Mammary epithelial cell (primary cell): ENCODE measurements at places on chromosomes 5 and 9. TPM values are rescaled to one million over a fixed set of nuclear protein-coding genes. Genes with fewer than 3 reads are reported as not detected.

DNA sequence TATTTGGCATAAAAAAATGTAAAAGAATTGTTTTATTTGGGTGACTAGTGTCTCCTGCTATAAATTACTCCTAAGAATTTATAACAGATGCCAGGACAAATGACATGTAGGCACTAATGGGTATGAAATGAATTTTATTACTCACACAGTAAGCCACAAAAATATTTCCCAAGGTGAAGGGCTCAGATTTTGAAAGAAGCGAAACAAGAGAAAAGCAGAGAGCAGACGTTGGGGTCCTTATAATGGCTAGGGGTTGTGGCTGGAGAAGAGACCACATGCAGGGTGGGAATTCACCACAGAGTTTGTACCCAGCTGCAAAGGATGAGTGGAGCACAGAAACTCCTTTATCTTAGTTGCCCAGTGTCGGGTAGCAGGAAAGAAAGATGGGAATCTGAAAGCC is 45.0 kb upstream of the PRR16 start:
- no peak for DNase-seq

DNA sequence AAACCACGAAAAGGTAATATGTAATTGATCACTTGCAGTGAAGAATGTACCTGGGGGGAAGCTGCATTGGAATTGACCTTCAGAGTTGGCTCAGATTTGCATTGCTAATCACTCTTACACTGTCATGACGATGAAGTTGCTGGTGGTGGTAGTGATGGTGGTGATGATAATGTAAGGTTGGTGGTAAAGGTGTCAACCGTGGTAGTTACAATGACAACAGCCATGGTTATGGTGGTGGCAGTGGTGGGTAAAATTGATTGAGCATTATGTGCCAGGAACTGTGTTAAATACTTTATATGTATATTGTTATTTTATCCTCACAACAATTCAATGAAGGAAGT is 282.4 kb downstream of the NR3C1 start:
- DNase-seq = no peak

- no peak for DNase-seq
These were observed 242.3 kb upstream of the BRINP1 start for GRCh38 chr9:119611565-119611964.

DNA sequence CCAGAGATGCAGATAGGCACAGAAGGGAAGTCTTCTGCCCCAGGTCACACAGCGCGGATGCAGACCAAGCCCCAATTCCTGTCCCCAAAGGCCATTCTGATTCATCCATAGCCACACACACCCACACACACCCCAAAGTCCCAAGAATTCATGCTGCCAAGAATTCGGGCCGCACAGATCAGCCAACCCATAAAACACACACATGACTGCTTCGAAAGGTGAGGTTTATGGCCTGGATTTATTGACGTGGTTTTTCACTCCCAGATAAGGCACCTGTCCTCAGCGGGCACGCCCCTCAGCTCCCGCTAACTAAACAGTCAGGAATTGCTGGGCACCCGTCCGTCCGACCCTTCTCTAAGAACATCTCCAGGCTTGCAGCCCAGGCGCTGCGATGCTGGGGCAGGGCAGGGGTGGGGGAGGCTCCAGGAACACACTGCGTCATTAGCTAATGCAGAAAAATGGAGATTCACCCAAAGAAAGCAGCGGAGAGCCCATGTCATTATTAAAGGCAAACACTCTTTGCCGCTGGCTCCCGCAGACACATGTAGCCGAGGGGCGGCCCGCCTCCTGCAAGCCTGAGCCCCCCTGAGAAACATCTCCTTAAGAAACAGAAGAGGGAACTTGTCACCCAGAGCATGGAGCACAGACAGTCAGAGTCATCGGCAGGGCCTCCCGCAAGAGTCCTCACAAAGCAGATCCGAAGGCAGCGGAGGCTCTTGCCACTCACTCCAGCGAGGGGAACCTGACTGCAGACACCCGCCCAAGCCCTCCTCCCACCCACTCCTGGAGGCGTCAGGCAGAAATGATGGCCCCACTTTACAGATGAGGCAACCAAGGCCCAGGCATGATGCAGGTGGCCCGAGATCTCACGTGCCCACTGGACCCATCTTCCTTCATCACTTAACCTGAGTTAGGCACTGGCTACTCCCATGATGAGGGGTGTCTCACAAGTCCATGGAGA is 19.9 kb downstream of the VAV2 start:
- DNase-seq = no peak

- DNase-seq = no peak
These were observed 11.5 kb upstream of the STK32A start for GRCh38 chr5:147223343-147223742.

GRCh38 chr5:161535762-161536161 is 10.8 kb downstream of the GABRB2 start:
- no peak for DNase-seq

DNA sequence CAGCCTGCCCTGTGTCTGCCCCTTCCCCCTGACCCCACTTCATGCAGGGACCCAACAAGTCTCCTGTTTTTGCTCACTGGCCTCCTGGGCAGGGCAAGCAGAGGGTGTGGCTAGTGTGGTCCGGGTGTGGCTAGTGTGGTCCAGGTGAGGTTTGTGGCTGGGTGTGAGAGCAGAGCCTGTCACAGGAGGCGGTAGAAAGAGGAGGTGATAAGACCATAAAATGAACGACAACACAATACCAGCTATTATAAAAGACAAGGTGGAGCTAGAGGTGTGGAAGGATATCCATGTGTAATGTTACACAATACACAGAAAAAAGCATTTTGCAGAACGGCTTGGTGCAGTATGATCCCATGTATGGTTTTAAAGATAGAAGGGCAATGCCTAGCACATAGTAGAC is 23.3 kb downstream of the SPRY4 start:
- DNase-seq = no peak

DNA sequence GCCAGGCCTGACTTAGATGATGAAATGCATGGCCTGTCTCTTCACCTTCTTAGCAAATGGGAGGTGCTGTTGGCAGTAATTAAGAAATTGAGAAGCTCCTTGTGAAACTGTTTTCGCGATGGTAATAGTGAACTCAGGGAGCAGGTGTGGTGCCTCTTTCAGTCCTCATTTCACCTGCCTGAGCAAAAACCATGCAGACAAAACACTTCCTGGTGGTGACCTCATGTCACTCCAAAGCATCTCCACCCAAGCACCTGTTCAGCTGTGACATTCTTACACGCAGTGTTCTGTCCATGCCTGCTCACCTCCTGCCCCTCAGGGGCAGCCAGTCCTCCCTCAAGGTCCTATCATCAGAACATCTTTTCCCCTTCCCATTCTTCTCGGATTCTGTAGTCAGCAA is 146.5 kb downstream of the CD180 start:
- no peak for DNase-seq

DNA sequence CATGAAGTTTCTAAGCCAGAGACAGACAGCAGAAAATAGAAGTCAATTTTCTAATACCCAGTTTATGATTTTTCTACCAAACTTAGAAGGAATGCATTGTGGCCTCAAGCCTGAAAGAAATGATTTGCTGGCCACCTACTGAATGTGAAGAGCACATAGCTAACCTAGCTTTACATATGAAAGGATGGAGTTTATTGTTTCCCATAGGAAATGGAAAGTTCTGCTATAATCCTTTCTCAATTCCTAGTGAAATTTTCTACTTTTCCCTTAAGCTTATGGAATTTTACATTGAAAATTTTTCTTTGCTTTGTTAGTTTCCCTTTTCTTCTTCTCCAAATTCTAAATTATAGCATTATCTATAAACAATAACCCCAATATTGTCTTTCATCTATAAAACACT is 110.1 kb downstream of the TMEM167A start:
- no peak for DNase-seq

DNA sequence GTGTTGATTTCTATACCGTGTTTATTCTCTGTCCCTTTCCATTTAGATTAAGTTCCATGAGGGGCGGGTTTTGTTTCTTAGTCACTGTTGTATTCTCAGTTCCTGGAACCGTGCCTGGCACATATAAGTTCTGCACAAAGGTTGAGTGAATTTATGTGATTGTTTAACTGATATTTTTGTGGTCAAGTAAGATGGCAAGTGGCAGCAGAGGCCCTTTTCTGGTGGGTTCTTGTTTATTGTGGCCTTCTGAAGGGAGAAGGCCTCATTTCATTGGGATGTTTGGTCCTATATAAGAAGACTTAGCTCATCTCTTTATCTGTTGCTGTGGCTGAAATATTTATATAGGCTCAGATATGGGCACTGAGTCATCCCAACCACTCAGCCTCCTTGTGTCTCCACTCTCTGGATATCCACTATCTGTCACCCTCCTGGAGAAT is 262.5 kb downstream of the PSAT1 start:
- DNase-seq = no peak

DNA sequence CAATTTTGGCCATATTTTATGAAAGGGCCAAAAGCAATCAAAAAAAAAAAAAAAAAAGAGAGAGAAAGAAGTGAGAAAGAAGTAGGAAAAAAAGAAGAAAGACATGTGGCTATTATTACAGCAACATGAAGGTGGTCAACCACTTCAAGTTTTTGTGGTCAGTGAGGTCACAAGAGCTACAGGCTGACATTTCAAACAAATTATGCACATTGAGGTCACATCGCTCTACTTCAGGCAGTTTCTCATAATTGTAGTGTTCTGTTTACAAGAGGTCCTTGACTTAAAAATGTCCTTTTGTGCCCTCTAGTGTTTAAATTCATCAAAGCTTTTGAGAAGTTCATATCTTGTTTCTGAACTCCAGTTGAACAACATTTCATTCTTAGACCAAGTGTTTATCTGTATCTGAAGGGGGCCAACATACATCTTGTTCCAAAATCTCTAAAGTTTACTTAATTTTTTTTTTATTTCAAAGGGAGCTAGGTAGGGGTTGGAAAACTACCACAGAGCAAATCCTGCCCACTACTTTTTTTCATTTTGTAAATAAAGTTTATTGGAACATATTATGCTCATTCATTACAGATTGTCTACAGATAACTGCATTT is 513.1 kb downstream of the PDE4D start:
- DNase-seq = peak; percentile 71

GRCh38 chr5:177984584-177985206 is 11.3 kb downstream of the PROP1 start:
- no peak for DNase-seq

- DNase-seq = no peak
These were observed 1.7 kb downstream of the EPB41L4B start for GRCh38 chr9:109319017-109319625.

DNA sequence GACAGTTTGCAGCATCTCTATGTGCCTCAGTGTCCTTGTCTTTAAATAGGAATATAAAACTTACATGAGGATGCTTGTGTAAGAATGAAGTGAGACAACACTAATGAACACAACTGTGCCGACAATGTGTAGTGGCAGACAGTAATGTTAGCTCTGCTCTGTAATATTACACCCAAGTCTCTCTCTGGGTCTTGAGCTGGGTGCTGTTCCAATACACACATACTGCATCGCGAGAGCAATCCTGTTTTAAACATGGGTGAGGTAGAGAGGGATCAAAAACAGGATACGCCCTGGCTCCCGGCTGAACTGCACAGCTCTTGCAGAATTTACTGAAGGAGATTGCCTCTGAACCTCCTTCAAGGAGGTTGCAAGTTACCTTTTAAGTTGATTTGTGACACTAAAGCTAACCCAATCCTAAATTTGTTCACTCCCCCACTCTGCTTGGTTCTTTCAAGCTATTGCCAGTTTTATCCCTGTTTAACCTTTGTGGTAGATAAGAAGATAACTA is 155.2 kb upstream of the ISL1 start:
- DNase-seq = no peak

- DNase-seq = no peak
These were observed 30.5 kb upstream of the MSH3 start for GRCh38 chr5:80623999-80624398.

GRCh38 chr9:25418974-25419373 is 259.3 kb downstream of the TUSC1 start:
- DNase-seq = no peak

- peak; percentile 56 for DNase-seq
These were observed 763 bp upstream of the IRX2 start for GRCh38 chr5:2752059-2752820.

GRCh38 chr5:171308453-171309275 is at the start of gene TLX3:
TLX3 (plus strand) TSS chr5:171309248; CDS start chr5:171309366, 118 bp downstream.
- peak; percentile 24 for DNase-seq

GRCh38 chr5:144298658-144299057 is 128.0 kb downstream of the KCTD16 start:
- no peak for DNase-seq

- DNase-seq = no peak
These were observed 104.4 kb downstream of the C5orf15 start for GRCh38 chr5:133863857-133864585.

- peak; percentile 57 for DNase-seq
These were observed 127.4 kb upstream of the TAF11L2 start for GRCh38 chr5:17370651-17371050.

DNA sequence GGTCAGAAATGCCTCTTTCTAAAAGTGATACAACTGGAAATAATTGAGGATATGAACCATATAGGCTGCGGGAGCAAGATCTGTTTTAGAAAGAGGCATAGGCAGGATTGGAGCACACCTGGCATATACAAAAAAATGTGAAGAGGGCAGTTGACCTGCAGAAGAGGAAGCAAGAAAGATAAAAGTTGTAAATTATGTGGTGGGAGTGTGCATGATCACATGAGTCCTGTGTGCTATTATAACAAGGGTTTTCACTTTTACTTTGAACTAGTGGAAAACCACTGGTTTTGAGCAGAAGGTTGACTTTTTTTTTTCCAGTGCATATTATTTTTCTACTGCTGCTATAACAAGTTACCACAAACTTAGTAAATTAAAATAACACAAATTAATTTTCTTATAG is 489.3 kb downstream of the ANXA1 start:
- no peak for DNase-seq

DNA sequence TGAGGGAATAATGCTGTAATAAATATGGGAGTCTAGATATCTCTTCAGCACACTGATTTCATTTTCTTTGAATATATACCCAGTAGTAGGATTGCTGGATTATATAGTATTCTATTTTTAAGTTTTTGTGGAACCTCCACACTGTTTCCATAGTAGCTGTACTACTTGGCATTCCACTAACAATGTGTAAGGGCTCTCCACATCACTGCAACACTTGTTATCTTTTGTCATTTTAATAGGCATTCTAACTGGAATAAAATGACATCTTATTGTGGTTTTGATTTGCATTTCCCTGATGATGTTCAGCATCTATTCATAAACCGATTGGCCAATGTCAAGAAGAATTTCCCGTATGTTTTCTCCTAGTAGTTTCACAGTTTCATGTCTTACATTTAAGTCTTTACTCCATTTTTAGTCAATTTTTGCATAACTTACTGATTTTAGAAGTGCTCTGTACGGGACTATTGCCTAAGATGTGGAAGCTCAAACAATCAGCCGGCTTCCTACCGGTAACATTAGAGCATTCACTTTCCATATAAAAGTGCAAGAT is 1078.8 kb downstream of the TAF11L14 start:
- DNase-seq = no peak

DNA sequence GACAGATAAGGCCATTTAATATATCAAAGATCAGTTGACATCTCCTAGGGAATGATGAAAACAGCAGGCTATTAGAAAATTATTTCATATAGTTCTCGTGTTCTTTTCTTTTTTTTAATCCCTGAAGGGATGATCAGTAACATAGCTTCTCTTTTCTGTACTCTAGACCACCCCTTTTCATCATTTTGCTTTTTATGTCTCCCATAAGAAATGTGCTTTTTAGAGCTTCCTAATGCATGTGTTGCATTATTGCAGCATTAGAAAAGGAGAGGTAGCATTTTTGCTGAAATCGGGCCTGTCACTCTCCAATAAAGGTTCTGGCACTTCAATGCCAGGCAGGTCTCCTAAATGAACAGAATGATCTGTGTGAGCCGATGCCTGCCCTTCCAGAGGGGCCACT is 143.3 kb downstream of the NTRK2 start:
- no peak for DNase-seq

GRCh38 chr5:67730917-67731474 is 484.6 kb upstream of the PIK3R1 start:
- DNase-seq = no peak

Gene CARTPT
- not detected for polyA plus RNA-seq

Gene QRFP
- polyA plus RNA-seq = not detected

Gene NEUROG1
- polyA plus RNA-seq = not detected
